Gastrocnemius medialis (tissue), 4 donors: ENCODE measurements at places on chromosomes 5 and 9.

GRCh38 chr9:137032858-137033257, 970 bp upstream of the FUT7 start:
- DNase-seq, result peak; percentile 53

- no peak for DNase-seq
These were observed 112.2 kb downstream of the MTX3 start for GRCh38 chr5:79878721-79879336.

- no peak for DNase-seq
These were observed 44.7 kb upstream of the CRHBP start for GRCh38 chr5:76908166-76908565.

- no peak for DNase-seq
These were observed 77.1 kb downstream of the MRPS27 start for GRCh38 chr5:72242796-72243475.

DNA sequence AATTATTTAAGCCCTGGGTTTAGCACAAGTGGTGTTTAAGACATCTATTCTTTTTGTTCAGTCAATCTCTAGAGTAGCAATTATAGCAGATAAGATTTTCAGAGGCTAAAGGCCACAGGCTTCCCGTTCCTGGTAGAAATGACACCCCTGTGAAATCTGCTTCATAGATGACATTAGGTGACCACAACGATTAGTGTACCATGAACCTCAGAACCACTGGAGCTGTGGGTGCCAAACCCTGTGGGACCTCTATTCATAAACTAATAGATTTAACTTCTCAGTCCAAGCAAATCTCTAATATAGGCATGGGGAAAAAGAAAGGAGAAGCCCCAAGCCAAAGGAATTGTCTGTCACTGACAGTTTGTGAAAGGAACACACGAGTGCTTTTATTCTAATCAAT, 207.4 kb downstream of the ARRDC3 start:
- no peak for DNase-seq

GRCh38 chr5:168347368-168348083, 56.1 kb downstream of the WWC1 start:
- no peak for DNase-seq

GRCh38 chr5:80302636-80303035, 17.2 kb upstream of the SPZ1 start:
- DNase-seq, result no peak

GRCh38 chr9:78146241-78146640, 89.6 kb upstream of the CEP78 start:
- no peak for DNase-seq

DNA sequence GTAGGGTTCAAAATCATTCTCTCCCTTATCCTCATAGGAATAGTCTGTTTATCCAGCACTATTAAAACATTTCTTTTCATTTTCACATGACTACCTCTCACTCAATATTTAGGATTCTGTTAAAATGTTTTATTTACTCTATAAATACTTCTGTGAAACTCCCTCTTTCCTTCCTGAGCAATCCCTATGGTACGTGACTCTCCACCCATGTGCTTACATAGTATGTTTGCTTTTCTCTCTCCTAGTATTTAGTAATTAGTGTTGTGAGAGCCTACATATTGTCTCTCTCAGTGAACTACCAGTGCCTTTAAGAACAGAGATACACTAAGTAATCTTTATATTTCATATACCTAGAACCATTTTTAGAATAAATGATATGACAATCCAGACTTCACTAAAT, 46.0 kb downstream of the PTPRD start:
- DNase-seq, result no peak

- no peak for DNase-seq
These were observed 431.3 kb upstream of the ITGA1 start for GRCh38 chr5:52356311-52356918.

- DNase-seq, result no peak
These were observed 5.7 kb upstream of the SMU1 start for GRCh38 chr9:33082128-33082527.

DNA sequence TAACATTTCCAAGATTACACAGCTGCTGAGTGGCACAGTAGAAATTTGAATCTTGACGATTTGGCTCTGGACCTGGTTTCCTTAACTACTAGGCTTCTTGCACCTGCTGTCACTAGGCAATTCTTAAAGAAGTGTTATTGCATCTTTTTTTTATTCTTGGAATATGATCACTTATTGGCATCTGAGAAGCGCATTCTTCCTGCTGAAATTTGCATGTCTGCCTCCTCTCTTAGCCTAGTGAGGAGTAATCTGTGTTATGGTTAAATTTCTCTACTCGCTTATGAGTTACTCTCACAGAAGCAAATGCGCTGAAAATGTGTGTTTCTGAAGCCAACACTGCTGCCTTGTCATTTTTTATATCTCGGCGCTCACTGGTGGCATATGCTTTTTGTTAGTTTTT, 89.3 kb downstream of the WDR41 start:
- DNase-seq, result no peak

GRCh38 chr9:34440017-34440416, 18.4 kb downstream of the FAM219A start:
- DNase-seq, result no peak

DNA sequence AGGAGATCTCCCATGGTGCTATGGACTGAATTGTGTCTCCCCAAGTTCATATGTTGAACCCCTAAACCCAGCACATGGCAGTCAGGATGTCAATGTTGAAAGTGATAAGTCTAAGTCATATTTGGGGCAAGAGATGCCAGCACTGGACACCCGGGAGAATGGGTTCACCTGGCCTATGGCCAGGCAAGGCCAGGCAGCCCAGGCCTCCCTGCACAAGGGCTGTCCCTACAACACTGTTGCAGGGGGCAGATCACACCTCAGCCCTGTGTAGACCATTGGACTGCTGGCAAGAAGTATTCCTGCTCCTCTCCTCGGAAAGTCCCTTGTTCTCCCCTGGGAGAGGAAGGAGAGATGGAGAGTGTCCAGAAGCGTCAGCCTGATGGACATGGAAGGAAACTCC, 240.5 kb downstream of the GADD45G start:
- DNase-seq, result no peak

- DNase-seq, result no peak
These were observed 6.6 kb upstream of the KCNN2 start for GRCh38 chr5:114355086-114355830.

GRCh38 chr9:134518004-134518606, 123.5 kb upstream of the COL5A1 start:
- no peak for DNase-seq

- no peak for DNase-seq
These were observed 14.0 kb downstream of the PRKAA1 start for GRCh38 chr5:40784027-40784653.

DNA sequence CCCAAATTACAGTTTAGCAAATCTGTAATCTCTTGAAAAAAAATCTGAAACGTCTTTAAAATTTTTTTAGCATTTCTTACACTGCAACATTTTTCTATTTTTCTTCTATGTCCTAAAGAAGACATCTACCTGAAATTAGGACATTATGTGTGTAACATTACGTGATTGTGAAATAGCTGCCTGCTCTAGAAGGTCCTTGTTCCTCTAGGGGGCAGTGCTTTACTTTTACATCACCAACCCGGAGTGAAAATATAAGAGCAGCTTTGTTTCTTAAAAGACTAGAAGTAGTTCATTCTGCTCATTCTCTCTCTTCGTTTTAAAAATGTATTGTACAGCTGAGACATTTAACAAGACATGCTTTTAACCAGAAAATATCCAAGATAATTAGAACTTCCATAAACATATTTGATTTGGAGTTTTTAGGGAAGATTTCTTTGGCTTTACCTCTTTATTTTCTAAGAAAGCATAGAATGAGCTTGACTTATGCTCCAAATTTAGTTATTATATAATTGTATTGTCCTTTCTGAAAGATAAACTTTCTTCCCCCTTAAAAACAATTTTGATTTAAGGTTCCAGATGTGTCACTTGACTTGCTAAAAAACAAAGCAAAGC, 48.1 kb upstream of the RIOK2 start:
- DNase-seq, result peak; percentile 20

DNA sequence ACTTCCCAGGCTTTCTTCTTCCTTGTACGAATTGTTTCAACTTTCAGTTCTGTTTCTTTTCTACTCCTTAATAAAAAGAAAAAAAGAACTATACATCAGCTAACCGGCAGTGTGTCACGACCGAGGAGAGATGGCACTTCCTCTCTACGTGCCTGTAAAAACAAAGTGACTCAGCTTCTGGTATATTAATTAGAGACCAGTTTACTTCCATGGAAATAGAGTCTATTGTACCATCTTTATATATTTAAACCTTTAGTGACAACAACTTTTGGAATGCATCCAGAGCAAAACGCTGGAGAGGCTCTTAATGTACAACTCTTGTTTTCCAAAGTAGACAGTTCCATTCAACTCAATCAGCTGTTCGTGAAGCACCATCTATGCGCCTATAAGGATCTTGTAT, 94.5 kb upstream of the LIFR start:
- no peak for DNase-seq

DNA sequence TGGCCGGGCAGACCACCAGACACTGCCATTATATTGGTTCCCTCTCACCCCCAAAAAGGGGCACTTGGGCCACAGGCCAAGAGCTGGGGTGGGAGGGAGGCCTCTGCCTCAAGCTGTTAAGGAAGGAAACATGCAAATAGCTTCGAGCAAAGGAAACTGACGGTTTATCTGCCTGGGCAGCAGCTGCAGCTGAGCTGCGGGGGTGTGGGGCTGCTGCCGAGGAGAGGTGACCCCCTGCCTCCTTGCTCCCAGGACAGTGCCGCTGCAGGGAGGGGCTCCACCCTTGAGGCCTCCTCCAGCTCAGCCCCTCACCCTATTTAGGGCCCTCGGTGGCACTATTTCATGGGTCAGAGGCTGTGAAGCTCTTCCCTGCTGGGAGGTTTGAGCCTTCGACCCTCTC, 789 bp downstream of the DOK3 start:
- DNase-seq, result no peak

DNA sequence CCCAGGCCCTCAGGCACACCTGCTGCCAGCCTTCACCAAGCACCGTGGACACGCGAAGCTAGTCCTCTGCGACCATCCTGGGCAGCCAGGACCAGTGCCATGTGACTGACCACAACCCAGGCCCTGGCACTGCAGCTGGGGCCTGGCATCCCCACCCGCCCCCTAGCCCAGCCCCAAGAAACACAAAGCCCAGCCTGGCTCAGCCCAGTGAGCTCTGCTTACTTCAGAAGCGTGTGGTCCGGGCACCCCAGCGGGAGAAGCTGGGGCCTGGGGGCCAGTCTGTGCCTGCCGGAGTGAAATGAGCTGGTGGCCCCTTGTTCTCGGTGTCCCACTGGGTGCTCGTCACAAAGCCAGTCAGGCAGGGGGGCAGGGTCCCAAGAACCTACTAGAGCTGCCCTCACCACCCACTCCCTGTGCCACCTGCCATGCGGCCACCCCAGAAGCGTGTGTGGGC, 87.9 kb downstream of the KCNT1 start:
- DNase-seq, result no peak

- no peak for DNase-seq
These were observed 29.8 kb downstream of the CD274 start for GRCh38 chr9:5479994-5480694.

GRCh38 chr5:27594141-27594540, 555.8 kb upstream of the CDH9 start:
- DNase-seq, result no peak

GRCh38 chr5:159083548-159084452, 15.9 kb downstream of the EBF1 start:
- DNase-seq, result no peak

DNA sequence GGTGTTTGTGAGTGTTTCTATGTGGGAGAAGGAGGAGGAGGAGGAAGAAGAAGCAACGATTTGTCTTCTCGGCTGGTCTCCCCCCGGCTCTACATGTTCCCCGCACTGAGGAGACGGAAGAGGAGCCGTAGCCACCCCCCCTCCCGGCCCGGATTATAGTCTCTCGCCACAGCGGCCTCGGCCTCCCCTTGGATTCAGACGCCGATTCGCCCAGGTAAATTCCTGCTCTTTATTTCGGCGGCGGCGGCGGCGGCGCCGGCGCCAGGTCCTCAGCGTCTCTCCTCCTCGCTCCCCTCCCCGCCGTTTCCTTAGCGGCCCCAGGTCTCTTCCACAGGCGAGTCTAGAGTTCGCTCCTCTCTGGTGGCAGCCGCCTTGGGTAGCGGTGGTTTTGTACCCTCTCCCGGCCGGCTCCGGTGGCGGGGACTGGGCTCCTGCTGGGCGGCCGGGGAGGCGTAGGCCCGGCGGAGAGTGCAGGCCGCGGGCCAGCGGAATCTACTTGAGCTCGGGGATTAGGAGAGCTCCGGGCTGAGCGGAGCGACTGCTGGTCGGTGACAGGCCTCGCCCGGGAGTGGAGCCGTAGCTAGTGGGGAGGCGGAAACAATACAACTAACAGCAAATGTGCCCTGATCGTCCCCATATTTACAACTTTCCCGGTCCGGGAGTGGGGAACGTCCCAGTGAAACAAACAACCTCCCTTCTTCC, 547 bp downstream of the NIPBL start:
- peak; percentile 55 for DNase-seq

- DNase-seq, result no peak
These were observed 21.0 kb downstream of the STOM start for GRCh38 chr9:121349009-121349408.

DNA sequence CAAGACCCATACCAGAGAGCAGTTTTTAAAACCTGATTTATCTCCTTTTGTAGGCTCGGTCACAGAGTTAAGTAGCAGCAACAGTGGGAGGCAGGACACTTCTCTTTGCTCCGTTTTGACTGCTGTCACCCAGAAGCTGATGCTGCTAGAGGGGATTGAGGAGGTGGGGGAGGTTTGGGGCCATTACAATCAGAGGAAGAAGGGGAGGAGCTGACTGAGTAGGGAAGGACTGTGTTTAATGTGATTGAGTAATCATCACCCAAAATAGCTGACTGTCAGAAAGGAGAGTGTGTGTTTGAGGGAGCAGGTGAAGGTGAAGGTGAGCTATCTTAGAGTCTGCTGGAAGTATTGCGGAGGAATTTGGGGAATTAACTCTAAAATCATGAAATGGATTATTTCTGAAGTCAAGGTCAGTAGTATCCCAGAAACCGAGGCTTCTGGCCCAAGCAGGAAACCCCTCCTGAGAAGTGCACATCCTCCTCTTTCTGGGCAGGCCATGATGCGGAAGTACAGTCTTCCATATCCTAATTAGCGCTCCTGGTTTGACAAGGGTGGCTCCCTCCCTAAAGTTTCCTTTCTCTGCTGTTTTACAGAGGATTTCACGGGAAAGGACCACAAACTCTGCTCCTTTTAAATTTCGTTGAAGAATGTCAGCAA, 214.9 kb downstream of the PLK2 start:
- no peak for DNase-seq

GRCh38 chr5:124952566-124952965, 206.1 kb upstream of the ZNF608 start:
- DNase-seq, result no peak

GRCh38 chr9:127874301-127875221, 2.9 kb downstream of the AK1 start:
- DNase-seq, result no peak

DNA sequence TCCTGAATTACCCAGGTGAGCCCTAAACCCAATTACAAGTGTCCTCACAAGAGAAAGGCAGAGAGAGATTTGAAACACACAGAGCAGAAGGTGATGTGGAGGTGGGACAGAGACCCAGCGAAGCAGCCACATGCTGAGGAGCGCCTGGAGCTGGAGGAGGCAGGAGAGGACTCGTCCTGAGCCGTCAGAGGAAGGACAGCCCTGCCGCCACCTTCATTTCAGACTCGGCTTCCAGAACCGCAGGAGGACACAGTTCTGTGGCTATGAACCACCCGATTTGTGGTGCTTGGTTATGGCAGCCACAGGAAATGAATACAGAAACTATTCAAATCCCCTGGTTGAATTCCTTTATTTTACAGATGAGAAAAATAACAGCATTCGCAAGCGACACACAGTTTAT, 16.4 kb upstream of the FBP1 start:
- DNase-seq, result no peak
